Psoas muscle (tissue), 8 donors: ENCODE measurements at places on chromosomes 13 and 19.

- no peaks in the 10 kb centered on the region for H3K36me3 ChIP-seq
- H3K4me1 ChIP-seq = no peaks in the 10 kb centered on the region
- DNase-seq = no peak
- H3K27me3 ChIP-seq = no peaks in the 10 kb centered on the region
- no peak overlapping the region for H3K4me3 ChIP-seq
These were observed 89.5 kb upstream of the DOCK9 start for GRCh38 chr13:99067159-99067985.

GRCh38 chr13:97431171-97431764, 2.7 kb upstream of the RAP2A start:
- no peaks in the 10 kb centered on the region for H3K27me3 ChIP-seq
- H3K4me1 ChIP-seq = peaks cover 33% of the 10 kb centered on the region
- H3K36me3 ChIP-seq = no peaks in the 10 kb centered on the region
- H3K27ac ChIP-seq = peak overlapping the region; percentile 97
- DNase-seq = no peak

DNA sequence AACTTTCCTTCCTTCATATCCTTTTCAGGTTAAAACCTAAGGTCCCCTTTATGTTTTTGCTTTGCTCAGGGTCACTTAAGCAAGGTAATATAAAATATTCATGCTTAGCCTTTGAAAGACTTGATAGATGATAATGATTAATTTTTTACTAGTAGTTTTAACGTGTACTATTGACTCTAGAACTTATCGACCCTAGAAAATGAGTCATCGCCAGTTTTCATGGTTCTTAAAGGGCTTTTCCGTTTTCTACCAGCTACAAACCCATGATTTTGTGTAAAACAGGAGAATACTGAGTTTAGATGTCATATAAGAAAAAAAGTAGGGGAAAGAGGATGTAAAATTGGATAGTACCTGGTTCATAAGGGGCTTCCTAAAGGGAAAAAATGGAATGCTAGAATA, 75.7 kb downstream of the DHRS12 start:
- H3K36me3 ChIP-seq = no peaks in the 10 kb centered on the region
- no peak for DNase-seq
- H3K27ac ChIP-seq = no peak overlapping the region
- no peak overlapping the region for H3K4me3 ChIP-seq
- no peaks in the 10 kb centered on the region for H3K27me3 ChIP-seq
- H3K4me1 ChIP-seq = peaks cover 4% of the 10 kb centered on the region

GRCh38 chr19:36093146-36093662, 17.7 kb upstream of the OVOL3 start:
- DNase-seq = no peak
- H3K27me3 ChIP-seq = no peaks in the 10 kb centered on the region
- no peaks in the 10 kb centered on the region for H3K4me1 ChIP-seq
- H3K27ac ChIP-seq = no peak overlapping the region

DNA sequence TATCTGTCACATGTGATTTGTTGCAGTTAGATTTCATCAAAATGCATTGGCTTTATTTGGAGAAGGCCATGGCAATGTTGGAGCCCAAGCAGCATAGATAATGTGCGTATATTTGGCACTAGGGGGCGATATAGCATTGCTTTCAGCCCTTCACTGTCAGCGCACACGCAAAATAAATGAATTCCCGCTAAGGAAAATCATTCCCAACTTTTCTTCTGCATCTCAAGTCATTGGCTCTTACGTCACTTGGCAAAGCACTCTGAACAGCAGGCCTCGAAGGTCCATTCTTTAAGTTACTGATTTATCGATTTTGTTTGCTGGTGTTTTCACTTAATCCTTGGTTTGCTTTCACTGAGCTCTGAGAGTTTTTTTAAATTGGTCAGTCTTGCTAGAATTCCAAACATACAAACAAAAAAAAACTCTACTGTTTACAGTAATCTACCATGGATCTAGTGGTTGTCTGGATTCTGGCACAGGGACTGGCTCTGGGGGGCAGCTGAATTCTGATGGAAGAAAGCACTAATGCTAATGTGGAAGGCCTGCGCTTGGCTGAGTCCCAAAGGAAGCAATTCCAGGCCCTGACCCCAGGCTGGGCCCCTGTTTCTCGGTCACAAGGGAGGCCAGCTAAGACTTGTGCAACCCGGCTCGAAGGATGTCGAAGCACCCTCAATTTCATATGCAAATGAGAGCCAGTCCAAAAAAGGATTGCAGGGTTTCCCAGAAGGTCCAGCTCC, 97.7 kb upstream of the IPO5 start:
- H3K36me3 ChIP-seq = no peaks in the 10 kb centered on the region
- no peak overlapping the region for H3K4me3 ChIP-seq
- no peak overlapping the region for H3K27ac ChIP-seq
- H3K4me1 ChIP-seq = no peaks in the 10 kb centered on the region
- DNase-seq = peak; percentile 46

- H3K36me3 ChIP-seq = peaks cover 14% of the 10 kb centered on the region
- DNase-seq = no peak
- H3K4me1 ChIP-seq = no peaks in the 10 kb centered on the region
These were observed 10.7 kb downstream of the ZNF470 start for GRCh38 chr19:56577719-56578602.

- no peak overlapping the region for H3K4me3 ChIP-seq
- no peaks in the 10 kb centered on the region for H3K36me3 ChIP-seq
- H3K4me1 ChIP-seq = no peaks in the 10 kb centered on the region
- H3K27ac ChIP-seq = no peak overlapping the region
- peaks cover 66% of the 10 kb centered on the region for H3K27me3 ChIP-seq
- no peak for DNase-seq
These were observed 18.6 kb downstream of the C19orf81 start for GRCh38 chr19:50667759-50668231.

- H3K27me3 ChIP-seq = no peaks in the 10 kb centered on the region
- H3K27ac ChIP-seq = no peak overlapping the region
- no peak for DNase-seq
These were observed 166.2 kb downstream of the DLEU7 start for GRCh38 chr13:50677258-50677657.

DNA sequence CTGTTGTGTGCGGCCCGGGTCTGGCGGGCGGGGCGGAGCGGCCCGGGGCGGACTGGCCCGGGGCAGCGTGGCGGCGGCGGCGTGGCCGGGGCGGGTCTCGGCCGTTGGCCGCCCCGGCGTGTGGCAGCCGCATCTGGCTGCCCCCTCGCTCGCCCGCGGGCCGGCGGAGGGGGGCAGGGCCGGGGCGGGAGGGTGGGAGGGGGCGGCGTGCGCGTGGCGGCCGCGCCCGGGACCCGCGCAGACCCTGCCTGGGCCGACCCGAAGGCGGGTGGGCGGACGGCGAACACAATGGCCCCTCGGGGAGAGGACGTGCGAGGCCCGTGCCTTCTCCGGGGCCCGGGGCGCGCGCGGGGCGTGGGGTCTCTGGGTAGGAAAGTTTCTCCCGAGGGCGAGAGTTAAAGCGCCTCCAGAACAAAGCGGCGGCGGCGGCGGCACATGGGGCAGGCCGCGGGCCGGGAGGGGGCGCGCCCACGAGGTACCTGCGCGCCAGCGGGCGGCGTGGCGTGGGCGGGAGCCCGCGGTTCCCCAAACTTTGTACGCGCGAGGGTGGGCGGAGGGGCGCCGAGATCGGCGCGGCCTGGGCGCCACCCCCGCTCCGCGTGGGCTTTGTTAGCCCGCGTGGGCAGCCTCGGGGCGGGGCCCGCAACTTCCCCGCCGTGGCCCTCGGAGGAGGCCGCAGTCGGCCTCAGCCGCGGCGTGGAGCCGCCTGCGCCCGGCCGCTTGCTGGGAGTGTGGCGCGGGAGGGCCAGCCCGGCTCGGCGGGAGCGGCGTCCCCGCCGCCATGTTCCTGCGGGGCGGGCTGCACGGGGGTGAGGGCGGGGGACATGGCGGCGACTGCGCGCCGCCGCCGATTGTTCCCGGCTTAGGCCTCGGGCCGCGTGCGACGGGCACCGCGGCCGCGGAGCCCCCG, 764 bp downstream of the MIR17HG start:
- H3K36me3 ChIP-seq = peaks cover 35% of the 10 kb centered on the region
- H3K4me3 ChIP-seq = peak overlapping the region; percentile 88
- peak; percentile 64 for DNase-seq
- H3K27ac ChIP-seq = peak overlapping the region; percentile 98
- H3K4me1 ChIP-seq = peaks cover 20% of the 10 kb centered on the region
- H3K27me3 ChIP-seq = no peaks in the 10 kb centered on the region

- H3K36me3 ChIP-seq = no peaks in the 10 kb centered on the region
- H3K4me3 ChIP-seq = no peak overlapping the region
- no peak for DNase-seq
- no peaks in the 10 kb centered on the region for H3K27me3 ChIP-seq
- no peak overlapping the region for H3K27ac ChIP-seq
These were observed 167.4 kb upstream of the STARD13 start for GRCh38 chr13:33452873-33453517.

DNA sequence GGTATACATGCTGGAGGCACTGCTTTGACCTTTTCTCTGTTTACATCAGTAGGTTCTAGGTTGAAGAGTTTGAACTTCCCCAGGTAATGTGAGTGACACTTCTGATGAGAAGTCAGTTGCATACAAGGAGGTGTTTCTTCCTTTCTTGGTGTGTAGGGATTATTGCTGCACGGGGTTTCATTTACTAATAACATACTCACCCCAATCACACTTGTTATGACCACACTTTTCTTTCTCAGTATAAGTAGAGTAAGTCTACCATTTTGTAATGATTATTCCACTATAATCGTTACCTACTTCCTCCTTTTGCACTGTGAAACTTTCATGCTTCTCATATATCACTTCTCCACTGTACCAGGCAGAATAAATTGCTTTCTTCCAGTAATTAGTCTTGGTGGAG, 138.0 kb downstream of the TNFSF13B start:
- no peaks in the 10 kb centered on the region for H3K27me3 ChIP-seq
- no peak overlapping the region for H3K4me3 ChIP-seq
- no peak overlapping the region for H3K27ac ChIP-seq
- DNase-seq = no peak

- peak overlapping the region; percentile 51 for H3K4me3 ChIP-seq
- no peak overlapping the region for H3K27ac ChIP-seq
- peaks cover 20% of the 10 kb centered on the region for H3K4me1 ChIP-seq
- H3K36me3 ChIP-seq = no peaks in the 10 kb centered on the region
- H3K27me3 ChIP-seq = no peaks in the 10 kb centered on the region
These were observed 8.8 kb upstream of the BBC3 start for GRCh38 chr19:47239610-47240296.

DNA sequence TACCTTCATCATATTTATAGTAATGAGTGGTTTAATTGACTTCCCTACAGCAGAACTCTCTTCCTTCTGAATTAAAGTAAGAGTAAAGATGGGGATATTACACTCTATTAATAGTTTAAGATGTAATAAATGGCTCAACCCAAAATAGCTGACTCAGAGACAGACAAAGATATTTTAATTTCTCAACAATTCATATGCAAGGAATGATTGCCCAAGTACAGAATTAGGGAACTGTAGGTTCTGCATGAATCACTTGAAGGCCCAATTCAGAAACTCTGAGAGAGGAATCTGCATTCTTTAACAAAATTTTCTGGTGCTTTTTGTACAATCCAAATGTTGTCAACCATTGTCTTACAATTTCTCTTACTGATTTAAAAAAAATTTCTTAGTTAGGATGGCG, 42.9 kb upstream of the PCDH9 start:
- DNase-seq = no peak
- H3K4me3 ChIP-seq = no peak overlapping the region

DNA sequence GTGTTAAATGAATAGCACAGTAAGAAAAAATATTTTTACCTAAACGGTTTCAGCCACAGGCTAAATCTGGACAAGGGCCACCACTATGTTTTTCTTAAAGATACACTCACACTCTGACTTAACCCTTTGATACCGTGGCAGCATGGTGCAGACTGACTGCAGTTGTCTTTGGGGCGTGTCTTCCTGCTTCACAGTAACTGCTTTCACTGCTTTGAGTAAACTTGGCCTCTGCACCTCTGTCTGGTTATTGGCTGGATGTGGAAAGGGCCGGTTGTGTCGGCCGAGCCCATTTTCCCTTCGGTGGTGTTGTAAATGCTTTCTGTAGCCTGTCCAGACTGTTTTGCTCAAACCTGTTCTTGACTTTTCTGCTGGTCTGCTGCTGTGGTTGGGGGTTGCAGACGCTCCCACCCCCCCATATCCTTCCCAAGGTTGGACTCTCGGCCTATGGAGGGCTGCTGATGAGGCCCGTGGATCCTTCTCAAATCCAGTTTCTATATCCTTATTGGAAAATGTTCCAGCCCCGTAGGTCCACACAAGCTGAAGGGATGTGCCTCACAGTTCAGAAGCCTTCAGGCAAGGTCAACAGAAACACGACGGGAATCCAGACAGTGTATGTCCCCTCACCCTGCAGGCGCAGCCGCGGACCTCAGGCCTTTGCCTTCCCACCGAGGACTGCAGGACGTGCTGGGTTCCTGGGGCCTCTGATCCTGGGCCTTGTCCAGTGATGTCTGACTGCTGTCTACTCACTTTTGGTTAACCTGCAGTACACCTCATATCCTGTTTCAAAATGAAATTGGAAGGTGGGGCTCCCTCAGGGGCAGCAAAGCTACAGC, 90.2 kb upstream of the RNF113B start:
- no peak overlapping the region for H3K4me3 ChIP-seq
- no peaks in the 10 kb centered on the region for H3K4me1 ChIP-seq
- DNase-seq = no peak
- no peaks in the 10 kb centered on the region for H3K36me3 ChIP-seq
- H3K27ac ChIP-seq = no peak overlapping the region

- H3K27me3 ChIP-seq = no peaks in the 10 kb centered on the region
- peak; percentile 49 for DNase-seq
- H3K4me3 ChIP-seq = no peak overlapping the region
- no peaks in the 10 kb centered on the region for H3K4me1 ChIP-seq
These were observed 21.7 kb downstream of the CEACAM21 start for GRCh38 chr19:41597600-41598041.

- no peak for DNase-seq
- H3K36me3 ChIP-seq = no peaks in the 10 kb centered on the region
- H3K4me1 ChIP-seq = peaks cover 63% of the 10 kb centered on the region
- H3K4me3 ChIP-seq = no peak overlapping the region
These were observed 767 bp upstream of the GPR18 start for GRCh38 chr13:99258946-99259345.

DNA sequence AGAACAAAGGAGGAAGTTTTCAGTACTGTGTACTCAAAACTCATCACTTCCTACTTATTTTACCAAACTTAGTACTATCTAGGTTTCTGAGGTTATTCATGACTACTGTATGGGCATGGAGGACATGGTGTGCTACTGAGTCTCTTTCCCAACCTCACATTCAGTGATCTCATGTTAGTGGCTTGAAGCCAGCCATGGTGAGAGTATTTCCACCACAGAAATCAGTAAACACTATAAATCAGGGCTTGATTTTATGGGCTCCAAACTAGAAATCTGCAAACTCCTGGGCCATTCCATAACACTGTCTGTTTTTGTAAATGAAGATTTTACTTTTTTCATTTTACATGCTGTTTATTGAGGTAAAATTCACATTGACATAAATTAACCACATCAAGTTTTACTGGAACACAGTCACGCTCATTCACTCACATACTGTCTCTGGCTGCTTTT, 19.7 kb downstream of the MED26 start:
- DNase-seq = no peak
- H3K36me3 ChIP-seq = no peaks in the 10 kb centered on the region
- peaks cover 74% of the 10 kb centered on the region for H3K4me1 ChIP-seq
- no peaks in the 10 kb centered on the region for H3K27me3 ChIP-seq
- peak overlapping the region; percentile 80 for H3K27ac ChIP-seq
